Tibial nerve (tissue), 4 donors: ENCODE measurements at places on chromosomes 11 and 22.
A peak's percentile ranks its signal among the peaks of the same experiment; 100 is the strongest.

DNA sequence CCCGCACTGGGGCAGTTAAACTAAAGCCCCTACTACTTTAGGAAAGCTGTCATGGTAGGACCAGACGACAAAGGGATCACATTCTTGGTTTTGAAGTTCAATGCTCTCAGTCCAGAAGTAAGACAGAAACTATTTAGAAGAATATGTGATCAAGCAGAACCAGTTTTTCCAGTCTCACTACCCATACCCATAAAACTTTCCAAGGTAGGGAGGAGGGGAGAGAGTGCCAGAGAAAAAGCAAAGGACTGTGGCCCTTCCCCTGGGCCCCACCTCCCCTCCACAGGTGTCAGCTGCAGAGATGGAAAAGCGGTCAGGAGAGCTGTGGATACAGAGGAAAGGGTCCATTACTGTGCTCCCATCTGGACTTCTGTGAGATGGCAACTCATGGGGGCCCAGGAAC, 587.1 kb downstream of the SOX6 start:
- no peak overlapping the region for H3K4me3 ChIP-seq
- H3K27ac ChIP-seq = no peak overlapping the region
- no peaks in the 10 kb centered on the region for H3K4me1 ChIP-seq
- H3K36me3 ChIP-seq = no peaks in the 10 kb centered on the region

DNA sequence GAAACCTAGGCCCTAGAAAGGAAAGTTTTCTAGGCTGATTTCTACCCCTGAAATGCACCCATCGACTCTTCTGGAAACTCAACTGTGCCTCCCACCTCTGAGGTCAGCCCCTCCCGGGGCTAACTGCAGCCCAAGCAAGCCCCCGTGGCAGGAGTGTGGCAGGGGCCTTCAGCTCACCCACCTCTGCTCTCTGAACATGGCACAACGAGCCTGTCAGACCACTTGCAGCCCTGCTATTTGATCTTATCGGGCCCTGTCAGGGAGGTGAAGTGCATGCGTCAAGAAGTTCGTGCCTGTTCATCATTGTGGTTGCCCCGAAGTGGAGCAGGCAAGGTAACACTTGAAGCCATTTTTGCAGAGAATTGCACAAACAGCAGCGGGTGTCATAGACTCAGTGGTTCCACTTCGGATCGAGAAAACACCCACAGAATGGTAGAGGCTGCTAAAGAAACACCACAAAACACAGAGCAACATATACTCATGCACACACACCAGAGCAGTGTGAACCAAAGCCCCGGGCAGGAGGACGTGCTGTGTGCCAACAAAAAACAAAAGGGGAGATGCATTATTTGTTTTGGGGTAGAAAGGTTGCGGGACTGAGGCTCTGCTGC, 262.7 kb downstream of the ETS1 start:
- no peak overlapping the region for H3K27ac ChIP-seq
- H3K36me3 ChIP-seq = no peaks in the 10 kb centered on the region
- DNase-seq = no peak
- no peaks in the 10 kb centered on the region for H3K4me1 ChIP-seq

GRCh38 chr11:35978183-35978582, 34.3 kb downstream of the LDLRAD3 start:
- no peaks in the 10 kb centered on the region for H3K36me3 ChIP-seq
- H3K4me3 ChIP-seq = no peak overlapping the region
- H3K27me3 ChIP-seq = no peaks in the 10 kb centered on the region
- no peak for DNase-seq
- H3K27ac ChIP-seq = no peak overlapping the region

DNA sequence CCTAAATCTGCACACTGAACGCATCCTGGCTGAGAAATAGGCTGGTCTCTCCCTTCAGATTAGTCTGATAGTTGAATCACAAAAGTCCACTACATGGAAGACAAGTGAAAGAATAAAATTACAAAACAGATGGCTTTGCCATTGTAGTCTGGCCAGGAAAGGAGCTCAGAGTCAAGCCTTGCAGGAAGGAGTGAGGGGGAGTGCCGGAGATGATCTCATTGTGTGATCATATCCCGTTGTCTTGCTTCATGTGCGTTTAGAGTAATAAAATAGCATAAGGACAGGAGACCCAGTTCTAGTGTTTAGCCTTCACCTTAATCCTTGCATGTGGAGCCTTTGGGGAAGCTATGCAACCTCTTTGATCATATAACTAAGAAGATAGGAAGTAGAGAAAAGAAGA, 666.7 kb upstream of the RAG2 start:
- no peak for DNase-seq
- H3K27ac ChIP-seq = no peak overlapping the region
- no peaks in the 10 kb centered on the region for H3K27me3 ChIP-seq
- no peaks in the 10 kb centered on the region for H3K4me1 ChIP-seq
- H3K4me3 ChIP-seq = no peak overlapping the region

DNA sequence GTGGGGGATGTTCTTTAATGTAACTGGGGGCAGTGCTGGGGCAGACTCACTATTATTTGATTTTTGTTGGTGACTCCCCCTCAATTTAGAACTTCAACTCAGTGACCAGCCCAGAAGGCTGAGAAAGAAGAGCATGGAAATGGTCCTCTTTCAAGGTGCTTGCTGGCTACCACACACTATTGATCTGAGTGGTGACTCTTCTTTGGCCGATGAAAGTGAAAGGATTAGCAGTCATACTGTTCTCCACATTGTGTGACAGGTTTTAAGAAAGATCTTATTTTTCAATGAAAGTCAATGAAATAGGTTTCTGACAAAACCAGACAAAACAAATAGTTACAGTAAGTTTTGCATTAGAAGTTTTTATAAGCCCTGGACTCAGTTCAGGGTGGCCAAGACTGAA, 29.9 kb downstream of the NLRP14 start:
- no peaks in the 10 kb centered on the region for H3K4me1 ChIP-seq
- no peaks in the 10 kb centered on the region for H3K27me3 ChIP-seq
- H3K36me3 ChIP-seq = no peaks in the 10 kb centered on the region
- H3K4me3 ChIP-seq = no peak overlapping the region

DNA sequence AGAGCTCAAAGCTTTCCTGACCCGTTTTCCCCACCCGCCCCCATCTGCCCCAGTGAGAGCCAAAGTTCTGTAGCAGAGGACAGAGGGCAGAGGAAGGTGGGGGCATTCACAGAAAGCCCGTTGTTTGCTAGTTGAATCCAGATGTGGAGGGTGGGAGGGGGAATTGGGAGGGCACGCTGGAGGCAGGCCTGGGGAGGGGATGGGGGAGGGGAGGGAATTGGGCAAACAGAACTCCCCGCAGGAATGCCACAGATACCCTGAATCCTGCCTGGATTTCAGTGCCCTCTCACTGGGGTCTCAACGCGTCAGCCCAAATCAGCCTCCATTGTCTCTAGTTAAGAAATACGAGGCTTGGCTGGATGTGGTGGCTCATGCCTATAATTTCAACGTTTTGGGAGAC, 12.9 kb upstream of the OAF start:
- no peak overlapping the region for H3K4me3 ChIP-seq
- peak overlapping the region; percentile 62 for H3K27ac ChIP-seq
- no peaks in the 10 kb centered on the region for H3K27me3 ChIP-seq
- H3K4me1 ChIP-seq = peaks cover 30% of the 10 kb centered on the region
- DNase-seq = no peak

GRCh38 chr22:23800297-23801237, 13.8 kb downstream of the SMARCB1 start:
- no peaks in the 10 kb centered on the region for H3K4me1 ChIP-seq
- peaks cover 25% of the 10 kb centered on the region for H3K36me3 ChIP-seq
- no peak overlapping the region for H3K27ac ChIP-seq
- H3K27me3 ChIP-seq = no peaks in the 10 kb centered on the region
- H3K4me3 ChIP-seq = no peak overlapping the region
- no peak for DNase-seq
